D721Med (cell line): ENCODE measurements at places on chromosomes 2 and 18.

DNA sequence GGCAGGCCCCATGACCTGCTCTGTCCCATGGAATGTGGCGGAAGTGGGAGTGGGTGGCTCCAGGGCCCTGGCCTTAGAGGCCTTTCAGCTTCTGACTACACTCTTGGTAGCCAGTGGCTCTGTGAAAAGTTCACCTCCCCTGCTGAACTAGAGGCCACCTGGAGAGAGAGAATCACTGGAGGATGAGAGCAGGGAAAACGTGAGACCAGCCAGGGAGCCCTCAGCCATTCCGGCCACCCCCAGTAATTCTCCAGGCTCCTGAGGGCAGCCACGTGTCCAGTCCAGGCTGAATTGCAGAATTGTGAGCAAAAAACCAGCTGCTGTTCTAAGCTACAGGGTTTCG, 10.5 kb downstream of the COLEC12 start:
- no peak for DNase-seq

DNA sequence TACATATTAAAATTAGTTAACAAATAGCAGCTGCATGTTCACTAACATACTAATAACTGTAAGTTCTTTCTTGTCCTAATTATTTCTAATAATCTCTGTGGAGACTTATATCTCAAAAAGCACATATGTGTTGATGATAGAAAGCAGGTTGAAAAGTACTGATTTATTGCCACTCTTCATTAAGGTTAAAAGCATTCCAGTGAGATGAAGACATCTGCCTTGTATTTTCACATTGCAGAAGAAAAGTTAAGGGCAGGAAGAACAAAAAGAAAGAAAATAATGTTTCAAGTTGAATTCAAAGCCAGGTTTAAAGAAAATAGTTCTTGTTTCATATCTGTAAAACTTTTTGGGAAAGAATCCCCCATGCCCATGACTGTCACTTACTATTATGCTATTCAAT, 429.9 kb downstream of the MTX2 start:
- no peak for DNase-seq

- no peak for DNase-seq
These were observed 494 bp upstream of the RBM45 start for GRCh38 chr2:178111743-178112142.

DNA sequence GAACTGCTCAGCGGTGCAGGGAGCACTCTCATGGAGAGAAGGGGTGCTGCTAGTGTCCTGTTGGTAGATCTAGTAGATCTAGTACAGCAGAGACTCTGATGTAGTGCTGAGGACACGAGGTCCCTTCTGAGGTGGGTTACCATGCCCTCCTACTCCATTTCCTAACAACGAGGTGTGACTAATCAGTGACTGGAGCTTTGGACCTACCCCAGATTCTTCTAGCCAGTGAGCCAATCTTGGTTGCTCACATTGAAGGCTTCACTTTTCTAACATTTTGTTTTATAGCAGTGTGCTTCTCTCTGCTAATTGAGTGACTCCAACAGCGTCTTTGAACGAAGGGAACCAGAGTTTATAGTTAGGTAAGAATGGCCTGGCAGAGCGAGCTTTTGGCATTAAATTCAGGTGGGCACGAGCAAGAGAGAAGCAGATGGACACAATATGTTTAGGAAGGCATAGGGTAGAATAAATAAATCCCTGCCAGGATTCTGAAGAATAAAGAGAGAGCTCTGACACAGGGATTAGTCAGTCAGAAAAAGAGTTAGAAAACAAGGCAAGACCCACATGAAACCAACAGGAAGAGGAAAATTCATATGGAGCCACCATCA, 306.0 kb upstream of the RAB12 start:
- DNase-seq, result no peak

GRCh38 chr2:18518116-18519111, 42.0 kb downstream of the RDH14 start:
- DNase-seq, result no peak

- no peak for DNase-seq
These were observed 100.7 kb upstream of the STK39 start for GRCh38 chr2:168348076-168348475.

- no peak for DNase-seq
These were observed 7.5 kb downstream of the TRAPPC12 start for GRCh38 chr2:3387011-3387410.

GRCh38 chr2:169087757-169088379, 18.5 kb downstream of the DHRS9 start:
- DNase-seq, result no peak

DNA sequence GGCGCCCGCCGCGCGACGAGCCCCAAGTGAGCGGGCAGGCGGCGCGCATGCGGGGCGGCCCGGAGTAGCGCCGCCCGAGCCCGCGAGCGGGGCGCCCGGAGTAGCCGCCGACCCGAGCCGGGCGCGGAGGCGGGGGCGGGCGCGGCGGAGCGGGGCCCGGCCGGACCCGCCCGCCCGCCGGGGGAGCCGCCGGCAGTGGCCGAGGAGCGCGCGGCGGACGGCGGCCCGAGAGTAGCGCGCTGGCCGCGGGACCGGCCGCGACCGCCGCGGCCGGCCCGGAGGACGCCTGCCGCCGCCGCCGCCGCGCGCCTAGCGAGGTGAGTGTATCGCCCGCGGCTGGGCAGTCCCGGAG, at the start of gene GALNT1:
TSS of gene GALNT1 (plus strand) at position 195 of the 352 bp plus-strand sequence. CDS start 72,923 bp downstream, outside the sequence.
- DNase-seq, result no peak

DNA sequence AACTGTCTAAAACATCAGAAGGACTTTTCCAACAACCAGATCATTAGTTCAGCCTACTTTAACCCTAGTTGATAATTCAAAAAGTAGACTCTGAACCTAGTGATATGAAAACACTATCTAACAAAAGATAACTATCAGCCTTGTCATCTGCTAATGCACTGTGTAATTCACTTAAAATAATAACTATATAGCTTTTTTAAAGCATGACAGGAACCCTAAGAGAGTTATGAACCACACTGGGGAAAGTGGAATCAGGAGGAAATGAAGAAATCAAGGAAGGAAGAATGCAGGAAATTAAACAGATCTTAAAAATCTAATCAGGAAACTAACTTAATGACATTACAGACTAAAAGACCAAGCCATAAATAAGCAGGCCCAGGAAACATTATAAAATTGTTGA, 9.0 kb downstream of the B4GALT6 start:
- no peak for DNase-seq

GRCh38 chr2:28398101-28398834, 5.6 kb downstream of the FOSL2 start:
- no peak for DNase-seq

- no peak for DNase-seq
These were observed 52.9 kb downstream of the REL start for GRCh38 chr2:60934165-60934722.

DNA sequence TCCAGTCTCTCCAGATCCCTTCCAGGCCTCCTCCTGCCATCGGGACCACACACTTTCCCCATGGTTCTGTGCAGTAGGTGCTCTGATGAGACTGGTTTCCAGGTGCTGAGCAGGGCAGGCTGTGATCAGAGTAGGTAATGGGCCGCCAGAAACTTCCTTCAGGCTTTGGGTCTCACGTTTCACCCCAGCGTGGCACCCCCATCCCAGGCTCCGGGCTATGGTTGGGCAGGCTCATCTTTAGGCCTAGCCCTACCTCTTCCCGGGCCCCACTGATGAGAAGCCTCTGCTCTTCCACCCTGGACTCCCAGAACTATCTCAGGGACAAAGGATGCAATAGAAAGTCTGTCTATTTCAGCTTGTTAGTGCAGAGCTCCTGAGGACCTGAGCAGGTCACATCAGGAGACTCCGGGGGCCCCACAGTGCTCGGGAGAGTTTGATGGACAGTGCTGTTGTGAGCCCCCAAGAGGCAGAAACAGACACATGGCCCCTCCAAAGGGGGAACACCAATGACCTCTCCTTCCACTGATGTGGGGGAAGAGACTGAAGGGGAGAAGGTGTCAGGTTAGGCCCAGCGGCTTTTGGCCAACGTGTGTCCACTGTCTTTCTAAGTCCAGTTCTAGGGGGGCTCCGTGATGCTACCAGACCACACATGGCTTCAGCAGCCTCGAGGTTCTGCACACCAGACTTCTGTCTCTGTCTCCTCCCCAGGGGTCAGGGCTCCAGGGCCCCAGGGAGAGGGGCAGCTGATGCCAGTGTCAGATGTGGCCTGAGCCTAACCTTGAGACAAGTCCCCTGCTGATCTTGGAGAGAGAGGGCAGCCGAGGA, 5.8 kb upstream of the PROM2 start:
- no peak for DNase-seq

DNA sequence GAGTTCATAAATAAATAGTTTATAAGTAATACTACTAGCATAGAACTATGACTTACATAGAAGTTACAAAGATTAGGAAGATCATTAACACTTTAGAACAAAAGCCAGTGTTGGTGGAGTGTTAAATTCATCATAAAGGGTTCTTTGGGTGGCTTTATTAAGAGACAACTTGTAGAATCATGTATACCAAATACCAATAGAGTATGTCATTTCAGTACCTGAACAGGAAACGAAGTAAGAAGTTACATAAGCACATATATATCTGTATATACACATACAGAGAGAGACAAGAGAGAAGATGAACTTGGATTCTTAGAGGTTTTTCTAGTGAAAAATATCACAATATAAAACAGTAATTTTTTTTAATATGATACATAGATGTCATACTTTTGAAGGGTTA, 82.5 kb upstream of the OTX1 start:
- no peak for DNase-seq

- DNase-seq, result no peak
These were observed 73.7 kb downstream of the MEIS1 start for GRCh38 chr2:66508484-66509071.

GRCh38 chr2:11571170-11571569, 37.3 kb downstream of the GREB1 start:
- DNase-seq, result no peak

DNA sequence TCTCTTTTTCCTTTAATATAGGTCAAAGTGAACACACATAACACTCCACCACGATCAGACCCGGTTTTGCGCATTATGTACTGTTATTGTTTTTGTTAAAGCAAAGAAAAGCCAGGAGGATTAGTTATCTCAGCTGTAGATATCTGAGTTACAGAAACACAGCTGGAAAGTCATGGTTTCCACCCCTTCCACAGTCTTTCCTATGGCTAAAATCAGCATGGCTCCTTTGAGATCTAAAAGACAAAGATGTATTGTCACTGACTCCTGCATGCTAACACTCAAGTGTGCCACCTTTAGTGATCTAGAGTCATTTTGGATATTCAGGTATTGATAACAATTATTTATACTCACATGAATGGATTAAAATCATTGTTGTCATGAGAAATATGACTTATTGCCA, 260.0 kb downstream of the FIGN start:
- no peak for DNase-seq

DNA sequence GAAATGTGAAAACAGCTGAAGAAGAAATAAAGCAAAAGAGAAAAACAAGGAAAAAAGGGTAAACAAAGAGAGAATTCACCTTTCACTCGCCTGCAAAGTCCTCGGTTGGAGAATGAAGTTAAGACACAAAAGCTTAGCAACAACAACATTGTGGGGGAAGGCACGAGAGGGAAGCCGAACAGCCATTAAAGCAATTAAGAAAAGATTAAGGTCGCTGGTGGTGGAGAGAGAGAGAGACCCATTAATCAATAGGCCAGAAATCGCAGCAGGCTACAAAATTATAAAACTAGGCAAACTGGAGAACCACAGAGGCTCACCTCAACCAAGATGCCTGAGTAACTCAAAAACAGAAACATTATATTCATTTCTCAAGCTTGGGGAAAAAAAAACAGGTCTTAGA, 120.0 kb upstream of the SIX3 start:
- no peak for DNase-seq

DNA sequence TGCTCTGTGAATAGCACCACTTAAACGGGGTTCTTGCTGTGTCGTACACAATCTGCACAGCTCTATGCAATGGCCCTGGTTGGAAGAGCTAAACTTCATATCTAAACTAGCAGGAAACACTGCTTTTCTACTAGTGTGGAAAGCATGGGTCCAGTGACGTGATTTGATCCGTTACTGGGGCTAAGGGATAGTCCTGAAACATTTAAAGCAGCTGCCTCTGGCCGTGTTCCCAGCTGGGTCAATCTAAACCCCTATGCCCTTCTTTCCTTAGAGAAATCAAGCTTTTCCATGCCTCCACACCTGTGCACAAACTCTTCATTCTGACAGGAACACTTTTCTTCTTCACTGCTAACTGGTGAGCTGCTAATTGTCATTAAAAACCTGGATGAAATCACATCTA, 5.4 kb upstream of the IGFBP5 start:
- no peak for DNase-seq

- DNase-seq, result no peak
These were observed 102.4 kb downstream of the DDX1 start for GRCh38 chr2:15693926-15694588.

GRCh38 chr2:146917431-146918042, 927.3 kb upstream of the ACVR2A start:
- DNase-seq, result no peak

- no peak for DNase-seq
These were observed 814.1 kb upstream of the SALL3 start for GRCh38 chr18:78165525-78165924.

- DNase-seq, result no peak
These were observed 302.2 kb upstream of the MAP2 start for GRCh38 chr2:209121691-209122090.

GRCh38 chr2:150449856-150450255, 37.6 kb downstream of the RND3 start:
- DNase-seq, result no peak

DNA sequence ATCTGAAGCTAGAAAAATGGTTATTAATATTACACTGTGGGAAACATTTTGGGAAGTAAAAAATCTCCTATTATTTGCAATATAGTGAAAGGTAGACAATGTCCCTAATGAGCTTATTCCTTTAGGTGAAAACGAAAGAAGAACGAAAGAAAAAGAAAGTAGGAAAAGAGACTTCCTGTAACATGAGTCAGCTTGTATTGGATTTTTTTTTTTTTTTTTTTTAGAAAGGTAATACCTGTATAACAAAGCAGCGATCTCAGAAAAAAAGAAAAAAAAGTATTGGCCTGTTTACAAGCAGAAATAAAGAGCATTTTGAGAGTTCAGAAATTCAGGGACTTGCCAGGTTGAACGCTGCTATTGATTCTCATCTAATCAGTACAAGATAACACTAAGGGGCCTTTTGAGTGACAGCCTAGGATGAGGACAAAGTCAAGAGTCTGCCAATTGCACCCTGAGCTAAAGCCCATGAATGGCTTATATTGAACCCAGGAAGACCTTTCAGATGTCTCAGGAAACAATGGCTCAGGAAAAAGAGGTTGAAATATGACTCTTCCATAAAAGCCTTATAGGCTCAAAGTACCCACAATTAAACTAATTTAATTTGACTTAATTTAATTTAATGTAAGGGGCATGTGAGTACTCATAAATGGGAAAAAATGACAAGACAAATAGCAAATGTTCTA, 615.6 kb upstream of the CDH2 start:
- DNase-seq, result no peak

- no peak for DNase-seq
These were observed 11.3 kb downstream of the MBD5 start for GRCh38 chr2:148032215-148032614.
